ENCODE measurements at places on chromosomes 16 and 17.

DNA sequence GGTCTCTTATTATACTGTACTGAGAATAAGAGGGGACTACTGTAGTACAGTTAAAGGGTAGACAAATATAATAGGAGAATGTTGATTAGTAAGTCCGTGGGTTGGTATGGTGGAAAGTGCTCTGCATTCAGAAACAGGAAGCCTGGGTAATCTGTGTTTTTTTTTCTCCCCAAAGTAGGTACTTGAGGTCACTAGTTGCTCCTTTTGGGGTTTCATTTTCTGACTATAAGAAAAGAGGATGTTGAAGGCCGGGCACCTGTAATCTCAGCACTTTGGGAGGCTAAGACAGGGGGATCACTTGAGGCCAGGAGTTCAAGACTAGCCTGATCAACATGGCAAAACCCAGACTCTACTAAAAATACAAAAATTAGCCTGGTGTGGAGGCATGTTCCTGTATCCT, 42.0 kb upstream of the MMD start:
- DNase-seq = no peak

- no peak for DNase-seq
These were observed 59.8 kb downstream of the DNAH17 start for GRCh38 chr17:78517421-78517820.

- DNase-seq = no peak
These were observed 20.3 kb upstream of the PECAM1 start for GRCh38 chr17:64410750-64411490.

- DNase-seq = no peak
These were observed 50.0 kb downstream of the PLD6 start for GRCh38 chr17:17156107-17156506.

DNA sequence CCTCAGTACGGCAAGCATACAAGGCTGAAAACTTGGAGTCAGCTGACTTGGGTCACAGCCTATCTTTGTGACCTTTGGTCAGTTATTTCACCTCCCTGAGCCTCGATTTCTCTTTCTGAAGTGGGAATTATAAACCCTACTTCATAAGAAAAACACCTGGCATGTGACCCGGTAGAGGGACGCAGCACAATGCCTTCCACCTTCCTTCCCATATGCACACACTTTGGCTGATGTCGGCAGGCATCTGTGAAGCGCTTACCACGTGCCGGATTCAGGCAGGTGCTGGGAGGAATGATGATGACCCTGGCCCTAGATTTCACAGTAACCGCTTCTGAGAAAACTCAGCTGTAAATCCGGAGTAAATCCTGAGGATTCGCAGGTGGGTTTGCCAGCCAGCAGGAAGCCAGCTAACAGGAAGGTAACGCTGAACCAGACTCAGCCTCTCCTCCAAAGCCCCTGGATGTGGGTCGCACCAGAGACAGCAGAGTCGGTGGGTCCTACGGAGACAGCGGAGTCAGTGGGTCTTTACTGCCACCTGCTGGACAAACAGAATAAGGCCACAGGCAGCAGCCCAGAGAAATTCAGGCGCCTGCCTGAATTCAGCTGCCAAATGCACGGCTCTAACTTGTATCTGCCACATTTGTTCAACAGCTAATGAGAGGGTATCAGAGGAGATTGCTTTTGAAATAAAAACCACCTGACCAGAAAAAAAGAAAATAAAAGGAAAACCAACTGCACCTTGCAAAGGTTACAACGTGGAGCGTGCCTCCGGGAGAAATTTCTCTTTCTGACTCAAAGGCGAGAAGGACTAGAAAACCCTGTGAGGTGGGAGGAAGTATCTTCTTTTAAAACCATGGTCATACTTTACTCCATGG, 16.6 kb downstream of the COPRS start:
- DNase-seq = peak; percentile 33

DNA sequence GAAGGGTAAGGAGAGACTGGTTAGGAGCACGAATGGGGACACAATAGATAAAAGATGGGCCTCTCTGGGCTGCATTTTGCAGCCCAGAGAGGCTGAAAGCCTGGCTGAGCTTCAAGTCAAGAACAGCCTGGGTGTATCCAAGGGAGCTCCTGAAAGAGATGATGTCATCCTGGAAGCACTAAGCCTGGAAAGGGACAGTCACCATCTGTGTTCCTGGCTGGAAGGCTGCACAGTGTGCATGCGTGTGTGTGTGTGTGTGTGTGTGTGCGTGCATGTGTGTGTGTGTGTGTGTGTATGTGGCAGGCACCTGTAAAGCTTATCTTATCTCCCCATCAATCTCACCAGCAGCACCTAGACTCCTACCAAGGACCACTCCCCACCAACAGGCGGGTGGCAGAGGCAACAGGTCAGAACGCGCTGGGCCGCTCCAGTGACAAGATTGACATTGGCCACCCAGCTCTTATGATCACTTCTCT, 44.1 kb downstream of the COG7 start:
- DNase-seq = no peak

DNA sequence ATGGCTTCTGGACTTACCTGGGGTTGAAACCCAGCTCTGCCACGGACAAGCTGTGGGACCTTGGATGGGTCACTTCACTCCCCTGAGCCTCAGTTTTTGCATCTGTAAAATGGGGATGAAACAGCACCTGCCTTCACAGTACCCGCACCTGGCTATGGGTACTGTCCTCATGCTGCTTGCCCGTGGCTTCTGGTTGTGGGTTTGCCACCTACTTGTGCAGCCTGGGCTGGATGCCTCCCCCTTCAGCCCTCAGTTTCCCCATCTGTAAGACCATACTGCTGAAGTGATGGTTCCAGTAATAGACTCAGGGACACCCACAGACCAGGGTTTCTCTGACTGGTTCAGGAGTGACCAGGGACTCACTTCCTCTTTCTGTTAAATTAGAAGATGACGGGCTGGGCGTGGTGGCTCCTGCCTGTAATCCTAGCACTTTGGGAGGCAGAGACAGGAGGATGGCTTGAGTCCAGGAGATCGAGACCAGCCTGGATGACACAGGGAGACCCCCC, 9.4 kb downstream of the GLIS2 start:
- no peak for DNase-seq

DNA sequence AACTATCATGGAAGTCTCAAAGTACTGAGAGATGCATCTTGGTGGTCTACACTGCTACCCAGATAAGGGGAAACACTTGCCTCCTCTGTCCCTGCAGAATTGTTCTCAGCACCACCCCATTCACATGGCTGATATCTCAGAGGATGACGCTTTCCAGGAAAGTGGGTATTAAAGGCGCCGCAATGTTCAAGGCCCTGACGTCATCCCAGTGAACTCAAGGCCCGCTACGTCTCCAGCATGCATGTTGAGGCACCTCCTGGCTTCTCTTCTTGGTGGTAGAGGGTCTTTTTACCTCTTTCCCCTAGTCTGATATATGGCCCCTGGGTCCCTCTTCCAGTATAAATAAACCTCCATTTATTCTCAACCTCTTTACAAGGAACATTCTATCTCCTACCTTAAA, 1.0 kb downstream of the OR1A1 start:
- no peak for DNase-seq

DNA sequence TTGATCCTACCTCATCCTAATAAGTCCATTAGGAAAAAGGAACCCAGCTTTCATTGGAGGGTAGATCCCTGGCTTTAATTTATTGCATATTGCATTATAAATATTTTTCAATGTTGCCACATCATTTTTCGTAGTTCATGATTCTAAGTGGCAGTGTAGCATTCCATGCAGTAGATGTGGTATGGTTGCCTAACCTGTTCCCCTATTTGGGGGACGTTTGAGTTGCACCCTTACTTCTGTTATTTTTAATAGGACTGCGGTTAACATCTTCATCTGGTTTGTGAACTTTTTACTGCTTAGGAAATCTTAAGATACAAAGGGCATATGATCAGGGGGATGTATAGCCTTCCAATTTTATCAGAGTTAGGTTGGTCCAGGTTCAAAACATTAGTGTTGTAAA, 5.4 kb downstream of the SCPEP1 start:
- no peak for DNase-seq

DNA sequence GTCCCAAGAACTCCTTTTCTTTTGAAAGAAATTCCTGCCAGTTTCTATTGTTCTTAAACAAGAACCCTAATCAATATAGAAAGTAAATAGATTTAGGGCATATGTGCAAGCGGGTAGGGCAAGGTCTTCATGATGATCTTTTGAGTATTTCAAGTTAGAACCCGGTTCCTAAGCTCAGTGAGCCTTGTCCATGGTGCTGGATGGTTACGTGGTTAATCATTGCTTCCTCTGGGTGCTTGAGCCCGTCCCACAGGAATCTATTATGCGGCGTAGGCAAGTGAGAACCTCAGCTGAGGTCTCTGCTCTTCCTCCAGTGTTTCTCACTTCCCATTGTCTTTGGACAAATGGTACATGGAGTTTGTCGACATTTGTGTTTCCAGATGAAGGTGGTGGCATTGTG, 580.8 kb upstream of the EEF2KMT start:
- DNase-seq = no peak

DNA sequence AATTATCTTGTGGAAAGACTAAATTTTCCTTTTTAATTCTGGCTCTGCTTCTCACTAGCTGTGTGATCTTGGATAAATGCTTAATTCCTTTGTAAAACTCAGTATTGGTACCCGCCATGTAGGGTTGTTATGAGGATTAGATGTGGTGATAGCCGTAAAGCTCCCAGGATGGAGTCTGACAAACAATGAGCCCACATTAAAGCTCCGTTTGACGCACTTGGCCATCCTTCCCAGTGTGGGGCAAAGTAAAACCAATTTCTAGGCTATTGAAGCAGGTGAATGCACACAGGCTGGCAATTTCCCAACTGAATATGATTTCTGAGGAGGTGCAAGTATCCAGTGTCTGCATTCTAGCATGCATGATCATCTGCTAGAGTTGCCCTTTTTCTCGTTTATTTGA, 123.6 kb downstream of the MRTFB start:
- no peak for DNase-seq

DNA sequence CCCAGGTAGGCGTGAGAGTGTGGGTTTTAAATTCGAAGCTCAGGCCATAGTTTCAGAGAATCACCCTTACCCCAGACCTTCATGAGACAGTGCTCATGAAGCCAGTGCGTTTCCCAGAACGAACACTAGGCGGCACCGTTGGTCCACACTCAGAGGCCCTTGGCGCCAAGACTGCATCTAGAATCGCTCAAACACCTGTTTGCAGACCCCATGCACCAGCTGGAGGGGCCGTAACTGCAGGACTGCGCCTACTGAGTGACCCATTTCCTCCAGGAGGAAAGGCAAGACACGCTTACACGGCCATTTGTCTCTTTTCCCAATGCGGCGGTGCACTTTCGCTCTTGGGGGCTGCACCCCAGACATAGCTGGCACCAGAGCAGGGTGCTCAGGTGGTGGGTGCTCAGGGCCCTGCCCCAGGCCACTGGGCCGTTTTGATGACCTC, 34.0 kb downstream of the ADGRG5 start:
- DNase-seq = peak; percentile 68

DNA sequence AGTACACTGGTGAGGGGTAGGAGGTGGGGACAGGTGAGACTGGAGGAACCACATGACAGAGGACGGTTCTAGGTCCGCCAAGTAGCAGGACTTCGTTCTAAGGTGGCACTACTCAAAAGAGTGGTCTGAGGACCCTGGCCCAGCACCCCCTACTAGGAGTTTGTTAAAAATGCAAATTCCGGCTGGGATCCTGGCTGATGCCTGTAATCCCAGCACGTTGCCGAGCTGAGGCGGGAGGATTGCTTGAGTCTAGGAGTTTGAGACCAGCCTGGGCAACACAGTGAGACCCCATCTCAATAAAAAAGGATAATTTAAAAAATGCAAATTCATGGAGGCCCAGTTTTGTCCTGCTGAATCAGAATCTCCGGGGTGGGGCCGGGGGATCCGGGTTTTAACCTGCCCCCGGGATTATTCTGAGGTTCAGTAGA, 59.1 kb downstream of the WSB1 start:
- DNase-seq = no peak

GRCh38 chr17:50394711-50395110, 2.6 kb downstream of the LRRC59 start:
- no peak for DNase-seq

DNA sequence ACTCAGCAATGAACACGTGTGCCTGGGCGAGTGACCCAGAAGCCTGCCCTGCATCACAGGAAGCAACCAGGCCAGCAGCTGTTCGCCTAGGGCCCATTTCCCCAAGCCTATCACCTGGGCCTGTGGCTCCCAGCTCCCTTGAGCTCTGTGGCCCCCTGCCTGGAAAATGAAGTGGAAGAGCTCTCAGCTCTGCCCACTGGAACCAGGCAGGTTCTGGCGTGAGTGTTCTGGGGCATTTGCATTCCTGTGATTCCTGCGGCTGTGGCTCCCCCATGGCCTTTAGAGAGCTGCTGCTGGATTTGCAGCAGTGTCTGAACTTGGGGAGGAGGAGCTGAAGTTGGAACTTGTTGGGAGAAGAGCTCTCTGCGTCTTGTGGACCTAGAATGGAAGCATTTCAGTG, 22.8 kb downstream of the PGS1 start:
- DNase-seq = no peak

DNA sequence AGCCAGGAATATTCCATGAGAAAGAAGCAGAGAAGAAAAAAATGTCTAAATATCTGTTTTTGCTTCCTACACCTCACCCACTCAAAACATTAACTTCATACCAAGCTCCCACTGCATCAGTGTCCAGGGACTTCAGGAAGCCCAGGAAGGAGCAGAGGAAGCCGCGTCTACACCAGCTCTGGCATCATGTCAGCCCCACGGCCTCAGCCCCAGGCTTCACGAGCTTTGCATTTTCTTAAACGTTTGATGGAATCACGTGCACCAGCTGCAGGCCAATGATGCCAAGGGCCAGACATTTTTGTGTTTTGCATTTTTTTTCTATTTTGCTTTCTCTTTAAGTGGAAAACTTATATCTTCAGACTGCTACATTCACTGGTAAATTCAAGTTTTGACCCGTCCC, 48.6 kb downstream of the CDRT4 start:
- DNase-seq = no peak

Measured in stimulated activated CD8-positive, alpha-beta memory T cell treated with anti-CD3 and anti-CD28 coated beads, Interleukin-12 subunit alpha, Interleukin-12 subunit beta, amount 100 ng/mL, for 1 hour (primary cell).